HAP-1 (cell line): ENCODE measurements at places on chromosomes 2 and 18.

DNA sequence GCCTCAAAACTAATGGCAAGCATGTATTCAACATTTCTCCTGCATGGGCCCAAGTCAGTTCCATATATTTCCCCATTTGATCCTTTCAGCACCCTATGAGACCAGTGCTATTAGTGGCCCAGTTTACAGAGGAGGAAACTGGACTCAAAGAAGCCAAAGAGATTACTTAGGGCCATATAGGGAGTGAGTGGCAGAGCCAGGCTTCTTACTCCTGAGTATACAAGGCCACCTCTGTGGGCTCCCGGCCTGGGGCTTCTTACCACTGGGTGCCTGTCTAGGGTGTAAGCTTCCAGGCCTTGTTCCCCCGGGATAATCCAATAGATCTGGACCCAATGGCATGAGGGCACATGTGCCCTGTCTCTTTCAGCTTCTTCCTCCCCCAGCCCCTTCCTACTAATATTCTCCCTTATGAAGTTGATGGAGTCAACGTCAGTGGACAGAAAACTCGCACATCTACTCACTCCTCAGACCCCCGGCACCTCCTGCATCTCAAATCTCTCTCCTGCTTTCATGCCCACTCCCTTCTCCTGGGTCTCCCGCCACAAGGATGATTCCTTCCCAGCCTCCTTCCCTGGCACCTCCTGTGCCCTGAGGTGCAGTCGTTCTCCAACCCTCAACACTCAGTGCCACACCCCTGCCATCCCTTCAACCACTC lies 222.6 kb downstream of the ANAPC1 start:
- no peak for DNase-seq

DNA sequence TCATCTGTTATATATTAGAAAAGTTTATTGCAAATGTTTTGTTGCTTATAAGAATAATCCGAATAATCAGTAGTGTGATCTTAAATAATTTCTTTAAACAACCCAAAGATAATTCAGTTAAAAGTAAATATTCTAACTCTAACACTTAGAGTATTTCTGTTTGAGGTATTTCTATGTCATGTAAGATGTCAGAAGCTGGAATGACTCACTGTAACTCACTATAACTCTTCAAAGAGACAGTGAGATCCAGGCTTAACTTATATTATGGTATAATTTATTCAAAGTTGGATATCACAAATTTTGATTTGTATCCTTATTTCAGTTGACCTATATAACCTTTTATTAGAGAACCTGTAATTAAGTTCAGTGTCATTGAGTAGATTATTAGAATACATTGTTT lies 6.9 kb downstream of the MBD5 start:
- no peak for DNase-seq

- peak; percentile 14 for DNase-seq
Measured at GRCh38 chr2:83342860-83343329, 1116.2 kb downstream of the SUCLG1 start.

GRCh38 chr2:240579771-240580614 lies 6.5 kb upstream of the CAPN10 start:
- no peak for DNase-seq

DNA sequence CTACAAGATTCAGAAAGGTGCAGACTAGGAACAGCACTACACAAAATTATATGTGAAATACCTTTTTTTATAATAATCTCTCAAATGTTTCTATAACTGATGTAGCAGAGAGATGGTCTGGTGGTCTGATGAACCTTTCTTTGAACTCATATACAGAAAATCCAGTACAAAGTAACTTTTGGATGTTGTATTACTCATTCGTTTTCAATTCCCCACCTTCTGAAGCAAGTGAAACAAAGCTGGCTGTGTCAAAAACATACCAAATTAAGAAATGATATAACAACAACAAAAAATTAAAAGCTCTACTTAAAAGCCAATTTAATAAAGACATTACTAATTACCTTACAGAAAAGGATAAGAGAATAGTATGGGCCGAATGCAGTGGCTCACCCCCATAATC lies 38.7 kb downstream of the MEMO1 start:
- DNase-seq: no peak

- DNase-seq: no peak
Measured at GRCh38 chr2:129702416-129703176, 276.9 kb upstream of the RAB6C start.

DNA sequence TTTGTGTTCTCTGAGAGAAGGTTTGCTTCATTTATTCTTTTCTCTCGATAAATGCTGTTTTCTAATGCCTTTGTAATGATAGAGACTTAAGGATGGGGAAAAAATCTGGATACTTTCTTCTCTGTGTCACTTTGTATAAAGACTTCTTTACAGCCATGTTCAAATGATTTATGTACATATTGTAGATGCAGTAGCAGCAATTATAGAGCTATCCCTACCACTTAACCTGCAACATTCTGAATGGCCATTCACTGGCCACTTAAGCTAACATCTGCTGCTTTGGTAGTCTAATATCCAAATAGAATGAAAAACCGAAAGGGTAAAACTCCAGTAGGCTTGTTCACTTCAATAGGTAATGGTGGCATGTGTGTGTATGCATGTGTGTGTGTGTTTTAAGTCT lies 97.8 kb downstream of the CSRNP3 start:
- DNase-seq: no peak

- DNase-seq: no peak
Measured at GRCh38 chr2:214277880-214278279, 133.0 kb upstream of the VWC2L start.

DNA sequence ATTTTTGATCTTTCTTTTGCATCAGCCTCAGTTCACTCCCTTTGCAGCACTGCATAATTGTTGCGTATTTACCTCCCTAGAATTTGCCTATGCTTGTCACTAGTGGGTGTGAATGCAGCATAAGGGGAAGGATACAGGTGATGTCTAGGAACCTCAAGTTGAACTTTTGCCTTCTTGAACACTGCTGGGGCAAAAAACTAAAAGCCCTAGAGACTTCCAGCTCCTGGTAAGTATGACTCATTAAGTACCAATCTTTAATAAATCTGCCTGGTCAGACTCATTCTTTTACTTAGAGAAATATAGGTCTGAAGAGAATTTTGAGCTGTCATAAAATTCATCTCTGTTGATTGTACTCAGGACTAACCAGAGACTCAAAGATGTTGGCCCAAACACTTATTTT lies 547.3 kb upstream of the FANCL start:
- no peak for DNase-seq

- DNase-seq: no peak
Measured at GRCh38 chr2:206217743-206218142, 56.7 kb upstream of the ZDBF2 start.

GRCh38 chr18:46190667-46191066 lies 86.5 kb downstream of the HAUS1 start:
- DNase-seq: no peak
